HuH-7.5 (cell line): ENCODE measurements at places on chromosomes 3 and 15.

- DNase-seq = no peak
Observed at GRCh38 chr15:39191871-39192291, 389.0 kb upstream of the THBS1 start.

- no peak for DNase-seq
Observed at GRCh38 chr3:102484-102883, 94.1 kb upstream of the CHL1 start.

DNA sequence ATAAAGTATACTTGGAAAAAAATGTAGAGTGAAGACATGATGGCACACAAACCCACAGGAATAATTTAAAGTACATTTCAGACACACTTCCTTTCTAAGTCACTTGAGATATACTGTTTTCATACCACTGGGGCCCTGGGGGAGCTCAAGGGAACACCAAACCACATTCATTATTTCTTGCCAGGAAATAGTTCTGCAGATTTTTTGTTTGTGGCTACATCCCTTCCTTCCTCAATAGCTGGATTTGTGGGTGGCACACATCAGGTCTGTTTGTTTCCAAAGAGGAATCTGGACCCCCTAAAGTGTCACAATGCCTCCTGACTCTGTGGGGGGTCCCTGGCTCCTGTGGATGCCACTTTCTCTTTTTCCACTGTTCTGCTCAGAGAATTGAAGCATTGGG, 153.5 kb upstream of the COL8A1 start:
- DNase-seq = no peak

GRCh38 chr15:79442911-79443310, 10.8 kb downstream of the MINAR1 start:
- DNase-seq = no peak

DNA sequence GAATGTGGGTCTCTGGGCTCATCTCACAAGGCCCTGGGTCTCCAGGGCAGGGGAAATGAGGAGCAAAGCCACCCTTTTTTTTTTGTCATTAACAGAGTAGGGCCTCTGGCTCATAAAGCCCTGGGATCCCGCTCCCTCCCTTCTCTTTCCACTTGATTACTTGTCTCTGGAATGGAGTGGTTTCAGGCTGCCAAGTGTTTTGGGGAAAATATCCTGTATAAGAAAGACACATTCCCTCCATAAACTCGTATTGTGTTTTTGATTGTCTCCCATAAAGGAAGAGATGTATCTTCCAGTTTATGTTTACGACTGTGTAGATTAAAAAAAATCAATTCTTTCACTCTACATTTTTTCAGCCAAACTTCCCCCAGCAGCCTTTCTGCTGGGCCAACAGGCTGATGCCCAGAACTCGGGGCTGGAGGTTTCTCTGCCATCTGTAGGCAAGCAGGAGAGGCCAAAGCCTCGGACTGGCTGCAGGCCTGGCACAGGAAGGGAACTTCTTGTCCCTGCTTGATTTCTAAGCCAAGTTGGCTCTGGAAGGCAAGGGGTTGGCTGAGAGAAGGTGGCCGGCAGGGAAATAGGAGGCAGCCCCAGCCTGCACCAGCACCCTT, 49.4 kb upstream of the INSYN1 start:
- DNase-seq = no peak

DNA sequence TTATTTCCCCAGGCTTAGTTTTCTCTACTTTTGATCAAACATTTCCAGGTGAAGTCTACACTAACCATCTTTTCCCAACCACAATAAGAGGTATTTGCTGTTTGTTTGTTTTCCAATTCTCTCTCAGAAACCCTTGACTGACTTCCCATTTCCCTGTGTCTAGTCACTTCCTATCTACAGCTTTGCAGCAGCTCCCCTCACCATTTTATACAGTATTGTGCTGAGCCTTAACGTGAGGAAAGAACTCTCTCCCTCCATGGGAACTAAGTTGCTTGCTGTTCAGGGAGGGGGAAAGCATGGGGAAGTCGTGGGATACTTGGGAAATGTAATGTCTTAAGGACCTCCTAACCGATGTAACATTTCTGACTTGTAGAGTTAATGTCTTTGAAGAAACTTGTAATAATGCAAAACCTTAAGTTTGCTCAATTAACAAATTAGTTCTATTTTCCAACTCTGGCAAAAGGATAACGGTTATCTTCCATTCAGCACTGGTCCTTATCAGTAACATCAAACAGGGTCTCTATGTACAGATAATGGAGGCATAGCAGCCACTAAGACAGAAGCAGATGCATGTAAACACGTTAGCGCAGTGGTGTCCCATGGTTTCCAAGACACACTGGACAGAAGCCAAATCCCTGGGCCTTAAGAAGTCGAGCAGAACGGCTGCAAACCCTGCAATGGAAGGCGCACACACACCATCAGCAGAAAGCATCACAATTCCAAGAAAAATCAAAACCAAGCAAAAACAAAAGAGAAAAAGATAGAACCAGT, 39.7 kb downstream of the NPTN start:
- DNase-seq = no peak

GRCh38 chr3:119388577-119388976, 74.8 kb downstream of the TMEM39A start:
- no peak for DNase-seq

- no peak for DNase-seq
Observed at GRCh38 chr15:85125056-85125661, 143.5 kb downstream of the PDE8A start.
